ENCODE measurements at places on chromosomes 5 and 9.

DNA sequence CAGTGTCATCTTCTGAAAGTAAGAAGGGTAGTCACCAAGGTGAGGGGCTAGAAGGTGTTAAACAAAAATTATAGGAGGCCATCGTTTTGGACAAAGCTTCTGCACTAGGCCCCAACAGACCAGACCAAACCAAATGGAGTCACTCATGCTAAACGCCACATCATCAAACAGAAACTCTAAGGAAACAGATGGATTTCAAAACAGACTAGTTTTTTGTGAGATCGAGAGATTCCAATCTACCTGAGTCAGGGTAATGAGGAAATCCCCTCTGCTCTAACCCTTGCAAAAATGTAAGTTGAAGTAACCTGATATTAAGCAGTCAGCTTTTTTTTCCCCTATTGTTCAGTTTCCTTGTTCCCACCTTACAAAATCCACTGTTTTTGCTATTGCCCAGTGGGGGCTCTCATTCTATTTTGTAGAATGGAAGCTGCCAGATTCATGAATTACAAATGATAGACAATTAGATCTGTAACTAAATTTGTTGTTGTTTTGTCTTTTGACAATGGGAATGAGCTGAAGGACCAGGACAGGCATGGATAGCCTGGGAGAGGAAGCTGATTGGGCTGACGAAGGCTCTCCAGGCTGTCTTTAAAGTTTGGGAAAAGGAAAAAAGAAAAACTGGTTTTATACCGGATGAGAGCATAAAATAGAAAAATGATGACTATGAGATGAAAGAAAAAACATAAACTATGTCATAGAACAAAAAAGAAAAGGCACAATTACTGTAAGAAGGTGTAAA, 94.7 kb upstream of the ADAMTSL1 start:
- no peak for DNase-seq

GRCh38 chr9:93960971-93961841, 6.1 kb upstream of the BARX1 start:
- DNase-seq: no peak

DNA sequence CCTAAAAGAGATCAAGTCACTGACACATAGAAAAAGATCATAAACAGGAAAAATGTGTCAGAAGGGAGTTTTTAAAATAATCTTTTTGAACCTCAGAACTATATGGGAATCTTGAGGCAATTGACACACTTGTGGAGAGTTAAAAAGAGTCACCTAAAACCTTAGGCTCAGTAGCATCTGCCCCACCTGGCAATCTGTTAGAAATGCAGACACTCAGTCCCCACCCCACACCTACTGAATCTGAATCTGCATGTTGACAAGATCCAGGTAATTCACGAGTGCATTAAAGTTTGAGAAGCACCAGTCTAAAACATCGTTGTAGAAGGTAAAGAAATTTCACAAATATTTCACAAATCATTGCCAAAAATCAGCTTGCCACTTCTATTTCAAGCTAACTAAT, 388.3 kb downstream of the NR2F1-AS1 start:
- DNase-seq: no peak

DNA sequence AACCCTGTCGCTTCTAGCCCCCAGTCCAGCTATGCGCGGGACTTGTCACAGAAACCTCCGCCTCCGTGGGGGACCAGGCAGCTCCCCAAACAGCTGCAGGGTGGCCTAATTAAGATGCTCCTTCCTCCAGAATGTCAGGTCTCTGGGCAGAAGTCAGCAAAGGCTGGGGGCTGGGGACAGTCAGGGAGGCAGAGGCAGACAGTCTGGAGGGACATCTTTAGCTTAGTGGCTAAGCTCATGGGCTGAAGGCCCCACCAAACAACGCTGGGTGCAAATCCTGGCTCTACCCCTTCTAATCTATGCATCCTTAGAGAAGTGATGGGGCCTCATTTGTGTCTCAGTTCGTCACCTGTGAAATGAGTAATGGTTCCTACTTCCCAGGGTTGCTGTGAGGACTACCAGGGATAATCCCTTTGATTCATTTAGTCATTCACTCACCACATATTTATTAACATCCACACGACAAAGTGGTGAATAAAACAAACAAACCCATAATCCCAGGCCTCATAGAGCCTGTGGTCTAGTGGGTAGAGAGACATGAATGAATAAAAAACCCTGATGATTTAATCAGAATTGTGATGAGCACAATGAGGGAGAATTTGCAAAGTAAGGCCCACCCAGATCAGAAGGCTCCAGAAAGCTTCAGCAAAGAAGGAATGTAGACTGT, 20.2 kb upstream of the MED27 start:
- DNase-seq: no peak

GRCh38 chr5:174511714-174512253, 212.6 kb upstream of the MSX2 start:
- DNase-seq: no peak

All from SIG-M5 (cell line).